ENCODE measurements at places on chromosomes 6 and 20. TPM values are rescaled to one million over a fixed set of nuclear protein-coding genes. Genes with fewer than 3 reads are reported as not detected.

GRCh38 chr6:158647501-158647900 is 2.4 kb upstream of the SYTL3 start:
- no peak for DNase-seq

- DNase-seq, result no peak
Observed at GRCh38 chr6:137230547-137230946, 11.4 kb upstream of the IFNGR1 start.

DNA sequence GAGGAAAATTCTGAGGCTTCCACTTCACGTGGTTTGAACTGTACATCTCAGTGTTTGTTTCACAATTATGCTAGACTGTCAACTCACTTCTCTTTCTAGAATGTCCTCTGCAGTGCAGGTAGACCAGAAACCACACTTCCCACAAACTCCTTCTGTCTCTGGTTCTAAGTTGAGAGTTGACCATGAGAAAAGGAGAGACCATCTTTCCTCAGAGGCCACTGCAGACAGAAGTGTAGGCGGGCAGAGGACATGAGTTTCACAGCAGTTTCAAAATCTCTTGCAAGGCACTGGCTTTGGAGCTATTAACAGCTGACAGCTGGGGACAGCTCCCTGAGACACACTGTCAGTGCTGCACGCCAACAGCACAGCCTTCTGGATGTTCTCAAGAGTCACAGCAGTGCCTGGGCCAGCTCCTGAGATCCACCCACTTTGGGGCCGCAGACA is 55.4 kb upstream of the MOXD1 start:
- DNase-seq, result peak; percentile 82

DNA sequence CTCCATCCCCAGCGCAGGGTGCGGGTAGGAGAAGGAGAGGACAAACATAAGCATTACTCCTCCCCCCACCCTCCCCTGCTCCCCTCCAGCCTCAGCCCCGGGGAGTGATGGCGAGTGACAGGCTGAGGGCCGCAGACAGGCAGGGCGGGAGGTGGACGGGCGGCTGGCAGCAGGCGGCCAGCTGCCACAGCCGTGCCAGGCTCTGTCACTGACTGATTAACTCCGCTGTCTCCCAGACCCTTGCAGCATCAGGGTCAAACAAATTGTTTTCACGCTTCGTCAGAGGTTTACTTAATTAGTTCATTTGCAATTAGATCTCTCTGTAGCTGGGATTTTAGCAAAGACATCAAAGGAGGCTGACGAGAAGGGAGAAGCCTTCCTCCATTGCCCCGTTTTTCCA is 41.9 kb downstream of the FOXP4 start:
- no peak for DNase-seq

GRCh38 chr6:118980063-118980462 is 45.1 kb upstream of the MCM9 start:
- no peak for DNase-seq

GRCh38 chr6:142827369-142827768 is 117.6 kb downstream of the HIVEP2 start:
- no peak for DNase-seq

COL12A1 gene
- 443 TPM for total RNA-seq

DNA sequence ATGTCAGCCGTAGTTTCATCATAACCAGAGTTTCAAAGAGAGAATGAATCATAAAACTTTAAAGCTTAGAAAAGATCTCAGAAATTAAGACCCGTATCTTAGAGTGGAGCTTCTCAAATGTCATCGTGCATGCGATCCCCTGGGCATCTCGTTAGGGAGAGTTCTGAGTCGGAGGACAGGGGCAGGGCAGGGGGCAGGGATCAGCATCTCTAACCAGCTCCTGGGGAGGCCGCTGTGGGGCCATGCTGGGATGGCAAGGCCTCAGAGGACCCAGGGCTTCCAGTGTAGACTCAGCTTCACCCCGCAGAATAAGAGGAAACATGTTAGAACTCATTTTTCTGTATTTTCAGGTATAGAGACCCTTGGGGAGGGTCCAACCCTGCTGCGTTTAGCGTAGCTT is 72.0 kb upstream of the AFDN start:
- DNase-seq, result no peak

DNA sequence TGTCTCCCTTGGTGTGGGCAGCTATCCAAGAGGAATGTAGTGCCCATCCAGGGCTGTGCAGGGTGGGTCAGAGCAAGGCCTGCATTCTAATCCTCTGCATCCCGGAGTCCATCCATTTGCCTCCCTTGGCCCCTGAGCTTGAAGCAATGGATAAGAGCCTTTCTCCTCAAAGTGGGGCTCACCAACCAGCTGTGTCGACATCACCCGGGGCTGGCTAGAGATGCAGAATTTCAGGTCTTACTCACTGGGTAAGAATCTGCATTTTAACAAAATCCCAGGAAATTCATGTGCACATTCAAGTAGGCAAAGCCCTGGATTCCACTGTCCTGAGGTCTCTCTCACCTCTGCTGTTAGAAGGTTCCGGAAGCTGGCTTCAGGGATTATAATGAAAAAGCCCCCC is 95.3 kb downstream of the MDGA1 start:
- DNase-seq, result no peak

PHACTR3 gene
- 8.5 TPM for total RNA-seq

DNA sequence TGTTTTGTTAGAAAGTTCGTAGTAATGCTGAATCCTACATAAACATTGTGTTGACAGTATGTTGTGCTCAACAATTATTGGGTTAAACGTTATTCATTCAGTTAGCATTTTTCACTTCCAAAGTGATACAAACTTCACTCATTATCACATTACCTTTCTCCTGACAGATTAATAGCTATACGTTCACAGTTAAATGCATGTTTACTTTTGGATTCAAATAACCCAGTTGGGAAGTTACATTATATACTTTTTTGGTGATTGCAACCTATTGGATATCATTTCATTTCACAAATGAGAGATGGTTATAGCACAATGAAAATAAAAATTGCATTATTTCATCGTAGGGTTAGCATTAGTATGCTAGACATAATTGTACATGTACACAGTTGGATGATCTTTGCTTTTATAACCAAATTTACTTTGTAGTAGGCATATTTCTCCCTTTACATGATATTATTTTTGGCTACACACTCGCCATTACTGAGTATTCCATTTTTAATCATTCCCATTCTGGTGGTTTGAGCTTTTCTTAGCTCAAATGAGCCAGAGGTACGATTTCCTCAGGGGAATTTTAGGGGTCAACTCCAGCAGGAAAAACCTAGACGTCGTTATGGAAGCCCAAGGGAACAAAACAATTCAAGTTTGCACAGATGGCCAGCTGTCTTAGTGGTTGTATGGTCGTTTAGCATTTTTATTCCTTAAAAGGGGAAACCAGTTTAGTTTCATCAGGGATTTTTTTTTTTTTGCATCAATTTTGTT is 2.1 kb upstream of the HIVEP1 start:
- DNase-seq, result peak; percentile 65

- no peak for DNase-seq
Observed at GRCh38 chr6:105331927-105332326, 71.0 kb downstream of the PREP start.

GRCh38 chr6:20291764-20292580 is 79.7 kb upstream of the MBOAT1 start:
- peak; percentile 89 for DNase-seq

SLC44A4 gene
- 1.7 TPM for total RNA-seq

PPDPF gene
- 35.2 TPM for total RNA-seq

- DNase-seq, result no peak
Observed at GRCh38 chr20:19370076-19371075, 157.9 kb downstream of the SLC24A3 start.

DNA sequence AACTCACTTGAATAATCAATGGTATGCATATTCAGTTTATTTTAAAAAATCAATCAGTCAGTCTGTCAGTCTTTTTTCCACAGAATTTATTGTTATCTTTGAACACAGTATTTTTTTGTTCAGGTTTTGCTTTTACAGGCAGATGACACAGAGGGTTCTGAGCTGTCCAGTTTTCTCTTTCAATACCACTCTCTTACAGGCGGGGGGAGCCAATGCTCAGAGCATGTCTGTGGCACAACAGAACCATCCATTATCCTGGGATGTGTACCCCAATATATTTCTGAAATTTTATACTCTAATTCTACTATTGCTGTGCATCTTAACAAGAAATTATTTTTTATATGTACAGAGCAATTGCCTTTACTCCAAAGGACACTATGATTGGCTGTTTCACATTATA is 21.2 kb downstream of the ROS1 start:
- no peak for DNase-seq

NPEPL1 gene
- total RNA-seq, result 32.2 TPM

GSTA5 gene
- not detected for total RNA-seq

GRCh38 chr6:13053006-13053461 is 275.3 kb downstream of the TBC1D7 start:
- no peak for DNase-seq

- no peak for DNase-seq
Observed at GRCh38 chr20:32501709-32502108, 83.4 kb downstream of the NOL4L start.

FAM217A gene
- total RNA-seq, result not detected

- DNase-seq, result no peak
Observed at GRCh38 chr6:38599966-38600550, 39.7 kb downstream of the BTBD9 start.

DNA sequence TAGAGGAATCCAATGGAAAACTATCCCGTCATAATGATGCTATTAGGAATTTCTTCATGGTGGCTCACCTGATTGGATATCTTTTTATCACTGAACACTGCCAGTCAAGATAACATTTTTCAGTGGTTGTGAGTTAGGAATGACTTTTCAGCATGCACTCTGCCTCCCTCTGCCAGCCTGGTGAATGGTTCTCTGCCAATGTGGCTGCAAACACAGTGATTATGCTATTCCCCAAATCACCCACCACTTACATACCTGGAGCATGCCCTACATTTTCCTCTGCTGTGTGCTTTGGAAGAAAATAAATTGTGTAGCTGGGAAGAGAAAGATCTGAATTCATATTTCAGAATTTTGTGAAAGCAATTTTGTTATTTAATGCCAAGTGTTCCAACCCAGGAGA is 102.6 kb upstream of the LAMP5 start:
- DNase-seq, result no peak

DNA sequence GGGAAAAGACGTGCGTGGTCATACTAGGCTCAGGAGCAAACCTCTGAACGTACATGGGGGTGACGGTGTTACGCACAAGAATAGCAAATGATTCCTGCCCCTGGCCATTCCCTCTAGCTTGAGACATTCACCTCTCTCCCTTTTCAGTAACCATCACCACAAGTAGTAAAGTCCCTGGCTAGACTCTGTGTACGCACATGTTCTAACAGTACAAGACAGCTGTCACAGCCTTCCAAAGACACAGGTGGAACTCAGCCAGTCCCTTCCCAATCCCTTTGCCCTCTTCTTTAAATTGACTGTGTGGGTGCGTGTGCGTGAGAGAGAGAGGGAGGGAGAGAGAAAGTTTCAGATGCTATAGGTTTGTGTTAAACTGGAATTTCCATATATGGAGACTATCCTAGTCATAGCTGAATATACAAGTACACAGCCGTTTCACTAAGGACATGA is 67.3 kb downstream of the LY86 start:
- peak; percentile 60 for DNase-seq

TNF gene
- not detected for total RNA-seq

DNA sequence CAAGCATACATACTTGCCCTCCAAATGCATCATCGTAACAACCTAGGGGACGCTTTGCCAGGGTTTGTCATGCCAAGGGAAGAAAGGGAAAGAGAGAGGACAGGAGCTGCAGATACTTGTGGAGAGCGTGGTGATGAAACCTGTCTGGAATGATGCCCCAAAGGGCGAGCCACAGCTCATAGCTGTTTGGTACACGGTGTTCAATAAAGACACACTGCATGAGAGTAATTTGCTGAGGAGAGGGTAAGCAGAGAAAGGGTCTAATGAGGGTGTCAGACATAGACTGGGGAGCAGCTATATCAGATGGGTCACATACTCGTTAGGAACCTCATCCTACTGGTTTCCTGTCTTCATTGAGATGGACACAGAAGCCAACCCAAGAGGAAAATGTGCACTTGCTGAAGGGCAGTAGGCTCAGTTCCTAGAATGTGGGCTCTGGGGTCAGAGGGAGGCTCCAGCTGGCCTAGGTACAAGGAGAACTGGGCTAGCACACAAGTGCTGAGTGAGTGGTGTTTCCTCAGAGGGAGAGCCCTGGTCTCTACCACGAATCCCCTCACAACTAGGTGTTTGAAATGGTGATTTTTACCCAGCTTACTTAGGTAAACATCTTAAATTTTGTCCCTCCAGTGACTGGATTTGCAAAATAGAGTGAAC is 5.2 kb upstream of the FOXO3 start:
- no peak for DNase-seq

DNA sequence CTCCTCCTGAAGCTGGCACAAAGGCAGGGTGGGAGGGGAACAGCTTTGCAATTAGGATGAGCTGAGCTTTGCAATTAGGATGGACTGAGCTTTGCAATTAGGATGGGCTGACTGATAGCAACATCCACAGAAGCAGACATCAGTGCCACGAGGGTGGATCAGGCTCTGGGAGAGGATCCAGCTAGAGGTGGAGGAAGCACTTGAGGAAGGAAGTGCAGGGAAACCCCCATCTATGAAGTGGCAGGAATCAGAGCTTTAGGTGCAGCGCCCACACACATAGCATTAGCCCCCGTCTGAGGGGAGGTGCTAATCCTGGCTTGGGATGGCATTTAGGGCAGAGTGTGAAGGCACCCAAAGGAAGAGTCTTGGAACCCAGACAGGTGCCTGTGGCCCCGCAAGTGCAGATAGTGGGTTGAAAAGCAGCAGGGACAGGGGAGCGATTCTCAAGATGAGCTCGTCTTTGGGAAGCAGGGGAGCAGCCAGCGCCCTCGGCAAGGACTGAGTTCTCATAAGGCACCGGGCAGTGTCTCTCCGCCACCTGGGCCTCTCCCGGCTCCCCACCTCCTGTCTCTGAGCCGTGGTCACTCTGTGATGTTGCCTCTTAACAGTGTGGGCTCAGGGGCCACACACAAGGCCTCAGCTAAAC is 12.0 kb upstream of the THBS2 start:
- DNase-seq, result no peak

HCRTR2 gene
- total RNA-seq, result not detected

- DNase-seq, result no peak
Observed at GRCh38 chr20:1496930-1497329, 5.7 kb upstream of the SIRPB2 start.

LRRC73 gene
- 0.51 TPM for total RNA-seq

- DNase-seq, result peak; percentile 98
Observed at GRCh38 chr6:26532699-26533531, 5.3 kb upstream of the HMGN4 start.

GRCh38 chr6:105995391-105995865 is 90.7 kb upstream of the PRDM1 start:
- DNase-seq, result no peak

DNA sequence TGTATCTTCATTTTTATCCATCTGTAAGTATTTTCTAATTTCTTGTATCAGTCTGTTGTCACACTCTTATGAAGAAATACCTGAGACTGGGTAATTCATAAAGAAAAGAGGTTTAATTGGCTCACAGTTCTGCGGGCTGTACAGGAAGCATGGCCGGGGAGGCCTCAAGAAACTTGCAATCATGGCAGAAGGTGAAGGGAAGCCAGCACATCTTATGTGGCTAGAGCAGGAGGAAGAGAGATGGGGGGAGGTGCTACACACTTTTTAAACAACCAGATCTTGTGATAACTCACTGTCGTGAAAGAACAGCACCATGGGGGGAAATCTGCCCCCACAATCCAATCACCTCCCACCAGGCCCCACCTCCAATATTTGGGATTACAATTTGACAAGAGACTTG is 10.9 kb upstream of the BCKDHB start:
- no peak for DNase-seq

Data from tongue (tissue), 3 donors.